ENCODE measurements at places on chromosomes 5 and 9.

GRCh38 chr9:90105773-90106172 lies 501.0 kb downstream of the GADD45G start:
- DNase-seq = no peak

DNA sequence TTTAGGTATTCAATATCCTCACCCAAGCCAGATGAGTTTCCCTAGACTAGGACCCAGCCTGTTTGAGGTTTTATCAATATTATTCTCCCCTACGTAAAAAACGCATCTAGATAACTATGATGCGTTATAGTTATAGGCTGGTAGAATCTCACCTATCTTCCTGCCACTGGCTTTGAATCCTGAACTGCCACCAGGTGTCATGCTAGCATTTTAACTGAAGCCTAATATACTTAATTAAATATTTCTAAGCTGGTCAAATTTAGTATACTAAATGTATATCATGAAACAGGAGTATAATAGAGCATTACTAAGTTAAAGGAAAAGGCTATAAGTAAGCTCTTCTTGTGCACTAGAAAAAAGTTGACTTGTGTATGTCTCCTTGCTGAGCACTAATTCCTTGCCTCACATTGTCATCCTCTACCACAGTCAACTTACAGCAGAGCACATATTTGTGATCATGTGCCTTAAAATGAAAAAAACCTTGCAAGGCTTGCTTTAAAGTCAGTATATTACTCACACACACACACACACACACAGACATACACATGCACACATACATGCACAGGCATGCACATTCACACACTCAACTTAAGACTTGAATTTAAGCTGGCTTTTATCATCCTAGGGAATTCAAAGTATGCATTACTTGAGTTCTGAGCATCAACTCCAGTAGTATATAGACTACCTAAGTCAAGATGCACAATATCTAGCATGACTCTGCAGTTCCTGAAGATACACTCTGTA lies 303.4 kb downstream of the ADGRV1 start:
- DNase-seq = no peak

GRCh38 chr5:131976414-131977211 lies 31.1 kb upstream of the MEIKIN start:
- no peak for DNase-seq

GRCh38 chr9:89817151-89817950 lies 212.5 kb downstream of the GADD45G start:
- no peak for DNase-seq

GRCh38 chr5:168893283-168893682 lies 314.1 kb upstream of the PANK3 start:
- DNase-seq = no peak

- no peak for DNase-seq
Observed at GRCh38 chr5:99004960-99005359, 76.2 kb upstream of the CHD1 start.

- DNase-seq = no peak
Observed at GRCh38 chr9:87567571-87567970, 69.9 kb downstream of the DAPK1 start.

GRCh38 chr5:135635451-135635850 lies 56.7 kb upstream of the CXCL14 start:
- no peak for DNase-seq

DNA sequence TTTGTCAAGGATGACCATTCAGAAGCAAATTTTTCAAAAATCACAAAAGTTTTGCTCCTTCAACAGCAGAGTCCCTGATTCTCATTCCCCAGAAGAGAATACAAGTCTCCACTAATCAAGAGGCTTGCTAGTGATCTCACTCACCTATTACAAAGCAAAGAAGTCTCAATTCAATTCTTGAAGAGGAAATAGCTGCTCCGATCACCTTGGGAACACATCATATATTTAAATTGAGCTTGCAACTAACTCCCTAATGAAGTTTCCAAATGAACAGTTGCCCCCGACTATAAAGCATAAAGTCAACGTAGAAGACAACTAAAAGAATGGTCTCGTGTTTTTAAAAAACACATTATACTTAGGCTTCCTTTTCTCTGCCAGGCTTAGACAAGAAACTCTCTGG lies 1.6 kb downstream of the LIFR start:
- DNase-seq = no peak

DNA sequence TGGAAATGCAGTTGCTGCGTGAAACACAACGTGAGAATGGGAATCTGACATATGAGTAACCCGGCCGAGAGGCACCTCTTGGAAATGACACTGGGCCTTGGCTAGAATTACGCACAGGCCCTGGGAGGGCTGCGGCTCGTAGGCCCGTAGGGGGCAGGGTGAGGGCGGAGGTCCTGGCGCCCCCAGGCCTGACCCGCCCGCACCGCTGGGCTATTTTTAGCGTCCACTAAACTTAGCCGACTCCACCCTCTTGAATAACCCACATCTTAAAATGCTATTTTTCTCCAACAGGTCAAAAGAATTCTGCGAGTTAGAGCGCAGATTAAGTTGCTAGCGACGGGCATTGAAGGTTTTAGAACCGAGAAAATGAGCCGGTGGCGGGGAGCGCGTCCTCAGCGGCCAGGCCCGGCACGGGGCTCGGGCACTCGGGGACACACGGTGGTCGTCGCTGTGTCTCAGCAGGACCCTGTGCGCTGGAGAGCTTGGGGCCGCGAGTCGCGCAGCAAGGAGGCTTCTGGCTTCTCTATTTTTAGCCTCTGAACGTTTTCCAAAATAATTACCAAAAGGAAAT lies 168.5 kb downstream of the AUH start:
- no peak for DNase-seq

- DNase-seq = peak; percentile 68
Observed at GRCh38 chr9:85610074-85610860, 131.5 kb downstream of the AGTPBP1 start.

DNA sequence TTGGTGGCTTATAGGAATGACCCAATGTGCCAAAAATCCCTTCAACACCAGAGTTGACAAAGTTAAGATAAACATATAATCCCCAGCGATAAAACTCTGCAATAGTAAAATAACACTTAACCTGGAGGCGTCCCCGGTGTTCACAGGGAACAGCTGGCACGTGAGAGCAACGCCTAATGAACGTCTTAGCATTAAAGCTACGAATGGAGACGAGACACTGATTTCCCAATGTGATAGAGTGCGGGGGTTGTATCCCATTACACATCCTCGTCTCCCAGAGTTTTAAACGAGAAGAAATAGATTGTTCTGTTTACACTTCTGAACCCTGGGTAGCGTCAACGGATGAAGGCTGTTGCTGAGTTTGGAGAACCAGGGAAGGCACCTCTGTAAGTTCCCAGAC lies 57.6 kb downstream of the PTCH1 start:
- DNase-seq = no peak

DNA sequence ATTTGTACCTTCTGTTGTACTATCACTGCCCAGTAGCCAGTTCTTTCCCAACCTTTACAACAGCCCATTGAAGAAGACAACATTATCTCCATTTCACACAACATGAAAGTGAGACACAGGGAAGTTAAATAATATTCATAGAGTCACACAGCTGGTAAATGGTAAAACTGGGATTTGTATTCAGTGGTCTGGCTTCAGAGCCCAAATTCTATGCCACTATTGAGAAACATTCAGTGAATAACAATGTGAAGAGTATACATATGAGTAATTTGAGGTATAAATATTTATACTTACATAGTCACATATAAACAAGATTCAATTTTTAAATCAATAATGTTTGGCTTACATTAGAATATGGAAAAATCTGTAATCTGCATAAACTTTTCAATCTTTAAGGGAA lies 13.8 kb downstream of the SMIM15 start:
- no peak for DNase-seq

GRCh38 chr5:12330993-12331588 lies 426.8 kb upstream of the CTNND2 start:
- no peak for DNase-seq

DNA sequence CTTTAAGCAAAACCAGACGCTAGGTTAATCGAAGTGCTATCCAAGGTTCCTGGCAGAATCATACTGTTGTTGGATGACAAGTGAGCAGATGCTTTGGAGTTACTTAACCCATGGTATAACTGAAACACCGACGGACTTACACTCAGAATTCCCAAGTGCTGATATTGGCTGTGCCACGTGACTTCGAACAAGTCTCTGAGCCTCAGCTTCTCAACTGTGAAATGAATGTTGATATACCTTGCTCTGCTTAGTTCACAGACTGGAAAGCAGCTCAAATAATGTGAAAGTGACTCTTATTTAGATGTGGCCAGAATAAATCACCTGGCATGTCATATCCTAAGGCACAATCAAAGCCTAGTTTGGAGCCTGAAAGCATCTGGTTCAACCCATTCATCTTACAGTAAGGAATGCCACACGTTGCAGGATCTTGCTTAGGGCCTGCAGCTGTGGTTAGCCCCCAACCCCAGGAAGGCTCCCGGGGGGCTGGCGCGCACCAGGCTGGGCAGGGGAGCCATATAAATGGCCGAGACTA lies 759 bp downstream of the GEMIN5 start:
- DNase-seq = no peak

GRCh38 chr5:56190497-56190896 lies 42.6 kb downstream of the ANKRD55 start:
- no peak for DNase-seq

DNA sequence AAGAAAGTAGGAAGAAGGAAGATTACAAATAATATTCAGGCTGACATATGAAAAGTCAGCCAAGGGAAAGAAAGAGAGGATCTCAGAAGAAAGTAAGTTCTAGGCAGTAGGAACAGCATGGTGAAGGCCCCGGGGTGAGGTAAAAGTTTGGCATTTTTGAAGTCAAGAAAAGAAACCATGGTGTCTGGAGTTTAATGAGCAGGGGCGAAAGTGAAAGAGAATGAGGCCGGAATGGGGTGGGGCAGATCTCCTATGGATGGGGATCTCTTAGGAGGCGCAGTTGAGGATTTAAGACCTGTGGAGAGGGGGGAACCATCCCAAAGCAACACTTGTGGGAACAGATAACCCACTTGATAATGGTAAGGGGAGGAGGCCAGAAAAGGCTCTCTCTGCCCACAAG lies 42.3 kb upstream of the SMAD5 start:
- no peak for DNase-seq

DNA sequence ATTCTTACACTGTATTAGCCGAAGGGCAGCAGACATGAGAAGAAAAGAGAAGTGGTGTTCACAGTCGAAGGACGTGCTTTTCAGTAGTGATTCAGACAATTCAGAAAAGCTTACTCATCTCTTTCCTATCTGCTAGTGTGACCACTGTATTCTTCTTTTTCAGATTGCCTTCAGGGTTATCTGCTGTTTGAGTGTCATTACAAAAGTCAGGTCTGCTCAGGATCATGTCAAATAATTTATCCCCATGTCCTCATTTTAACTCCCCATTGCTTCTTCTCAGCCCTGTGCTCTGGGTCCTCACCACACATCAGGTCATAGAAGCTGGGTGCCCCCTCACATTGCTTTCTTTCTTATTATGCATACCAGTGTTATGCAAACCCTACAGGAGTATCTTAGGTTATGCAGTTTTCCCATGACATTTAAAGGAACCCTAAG lies 394.0 kb downstream of the CETN3 start:
- DNase-seq = no peak

GRCh38 chr9:83238871-83239640 lies 176.1 kb upstream of the RASEF start:
- no peak for DNase-seq

DNA sequence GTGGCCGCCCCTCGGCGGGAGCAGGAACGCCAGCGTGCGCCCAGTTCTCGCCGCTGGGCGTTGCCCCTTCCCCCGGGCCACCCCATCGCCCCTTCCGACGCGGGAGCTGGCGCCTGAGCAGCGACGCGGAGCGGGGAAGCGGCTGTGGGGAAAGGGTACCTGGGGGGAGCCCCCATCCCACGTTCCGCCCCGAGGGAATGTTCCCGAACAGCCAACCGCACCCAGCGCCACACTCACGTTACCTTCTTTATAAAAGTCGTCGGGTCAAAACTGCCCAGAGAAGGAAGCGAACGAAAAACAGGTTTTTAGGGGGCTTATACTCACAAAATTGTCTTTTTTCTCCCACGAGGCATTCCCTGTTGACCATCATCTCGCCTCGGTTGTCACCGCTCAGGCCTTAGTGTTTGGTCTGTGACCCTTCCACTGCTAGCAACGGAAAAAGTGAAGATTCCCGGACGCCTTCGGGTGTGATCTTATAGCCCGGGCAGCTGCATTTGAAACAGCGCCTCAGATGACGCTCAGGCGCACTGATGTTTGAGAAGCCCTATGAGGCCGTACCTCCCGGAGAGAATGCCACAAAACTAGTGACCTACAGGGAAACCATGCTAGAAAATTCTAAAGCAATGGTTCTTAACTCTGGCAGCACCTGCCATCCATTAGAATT lies 475 bp upstream of the GOLM1 start:
- no peak for DNase-seq

DNA sequence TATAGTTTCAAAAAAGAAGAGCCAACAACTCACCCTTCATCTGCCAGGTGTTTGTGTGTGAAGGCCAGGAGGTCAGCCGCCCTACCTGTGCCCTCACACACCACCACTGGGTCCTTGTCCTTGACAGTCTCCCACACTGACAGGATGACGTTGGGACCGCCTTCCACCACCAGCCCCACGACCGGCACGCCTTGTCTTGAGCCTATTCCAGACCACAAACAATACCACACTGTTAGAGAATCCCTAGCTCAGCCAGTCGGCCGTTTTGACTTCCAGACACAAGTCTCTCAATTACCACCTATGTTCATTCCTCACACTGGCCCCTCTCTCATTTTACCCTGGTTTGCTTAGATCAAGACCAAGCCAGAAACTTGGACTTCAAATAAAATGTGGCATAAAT lies 66.1 kb downstream of the TRPM6 start:
- no peak for DNase-seq

DNA sequence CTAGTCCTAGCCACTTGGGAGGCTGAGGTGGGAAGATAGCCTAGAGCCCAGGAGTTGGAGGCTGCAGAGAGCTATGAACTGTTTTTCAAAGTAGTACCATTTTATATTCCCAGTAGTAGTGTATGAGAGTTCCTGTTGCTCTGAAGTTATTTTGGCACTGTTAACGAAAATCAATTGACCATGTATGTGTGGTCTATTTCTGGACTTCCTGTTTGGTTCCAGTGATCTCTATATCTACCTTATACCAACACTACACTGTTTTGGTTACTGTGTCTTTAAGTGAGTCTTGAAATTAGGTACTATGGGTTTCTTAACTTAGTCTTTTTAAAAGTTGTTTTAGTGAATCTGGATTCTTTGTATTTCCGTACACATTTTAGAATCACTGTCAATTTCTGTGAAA lies 13.6 kb downstream of the SLF1 start:
- no peak for DNase-seq

GRCh38 chr5:14935341-14935740 lies 63.8 kb upstream of the ANKH start:
- DNase-seq = no peak

- no peak for DNase-seq
Observed at GRCh38 chr9:19618816-19619215, 170.0 kb downstream of the SLC24A2 start.

GRCh38 chr5:36948650-36949049 lies 72.1 kb downstream of the NIPBL start:
- no peak for DNase-seq

- no peak for DNase-seq
Observed at GRCh38 chr9:37378613-37379004, 43.9 kb upstream of the GRHPR start.

GRCh38 chr9:108640230-108640629 lies 215.6 kb downstream of the ACTL7B start:
- no peak for DNase-seq
